ENCODE measurements at places on chromosomes 5 and 9.

DNA sequence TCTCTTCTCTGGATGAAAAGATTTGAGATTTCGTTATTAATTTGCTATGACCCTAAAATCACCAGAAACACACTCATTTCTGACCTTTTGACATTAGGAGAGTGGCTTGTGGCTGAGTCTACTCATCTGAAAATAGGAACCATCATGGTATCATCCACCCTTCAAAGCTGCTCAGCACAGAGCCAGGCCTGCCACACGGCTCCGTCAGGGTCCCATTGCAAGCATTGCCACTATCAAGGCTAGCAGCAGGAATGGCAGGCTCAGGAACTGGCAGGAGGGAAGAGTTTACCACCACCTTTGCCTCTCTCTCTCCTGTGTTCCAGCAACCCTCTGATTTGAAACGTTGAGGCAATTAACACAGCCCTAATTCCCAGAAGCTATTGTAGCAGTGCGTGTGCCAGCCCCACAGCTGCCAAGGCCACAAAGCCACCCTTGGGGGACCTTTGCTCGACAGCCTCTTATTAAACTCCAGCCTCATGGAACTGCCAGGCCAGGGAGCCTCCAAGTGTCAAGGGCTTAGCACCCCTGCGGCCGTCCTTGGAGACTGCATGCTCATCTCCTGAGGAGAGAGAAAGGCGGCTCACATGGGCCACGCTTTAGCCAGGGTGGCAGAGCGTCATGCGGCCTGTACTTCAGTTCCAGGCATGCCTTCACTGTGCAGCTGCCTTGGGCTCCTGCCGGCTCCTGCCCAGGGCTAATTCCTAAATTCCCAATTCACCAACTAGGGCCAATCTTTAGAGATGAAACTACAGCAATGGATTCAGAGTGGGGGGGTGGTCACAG is 145.9 kb downstream of the ROR2 start:
- DNase-seq, result no peak

GRCh38 chr9:99973455-99973854 is 67.0 kb downstream of the STX17 start:
- DNase-seq, result no peak

- DNase-seq, result no peak
These were observed 12.5 kb downstream of the GRAMD2B start for GRCh38 chr5:126435714-126436113.

GRCh38 chr9:68548241-68548640 is 7.6 kb upstream of the TMEM252 start:
- no peak for DNase-seq

DNA sequence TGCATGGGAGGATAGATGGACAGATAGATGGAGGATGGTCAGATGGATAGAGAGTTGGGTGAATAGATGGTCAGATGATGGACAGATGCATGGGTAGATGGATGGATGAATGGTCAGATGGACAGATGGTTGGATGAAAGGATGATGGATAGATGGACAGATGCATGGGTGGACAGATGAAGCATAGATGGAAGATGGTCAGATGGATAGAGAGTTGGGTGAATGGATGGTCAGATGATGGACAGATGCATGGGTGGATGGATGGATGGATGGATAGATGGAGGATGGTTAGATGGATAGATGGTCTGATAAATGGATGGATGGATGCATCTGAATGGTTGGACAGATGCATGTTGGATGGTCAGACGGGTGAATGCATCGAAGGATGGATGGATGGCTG is 70.4 kb downstream of the COL23A1 start:
- DNase-seq, result no peak
